CD8-positive, alpha-beta memory T cell (primary cell): ENCODE measurements at places on chromosomes 13 and 19.

DNA sequence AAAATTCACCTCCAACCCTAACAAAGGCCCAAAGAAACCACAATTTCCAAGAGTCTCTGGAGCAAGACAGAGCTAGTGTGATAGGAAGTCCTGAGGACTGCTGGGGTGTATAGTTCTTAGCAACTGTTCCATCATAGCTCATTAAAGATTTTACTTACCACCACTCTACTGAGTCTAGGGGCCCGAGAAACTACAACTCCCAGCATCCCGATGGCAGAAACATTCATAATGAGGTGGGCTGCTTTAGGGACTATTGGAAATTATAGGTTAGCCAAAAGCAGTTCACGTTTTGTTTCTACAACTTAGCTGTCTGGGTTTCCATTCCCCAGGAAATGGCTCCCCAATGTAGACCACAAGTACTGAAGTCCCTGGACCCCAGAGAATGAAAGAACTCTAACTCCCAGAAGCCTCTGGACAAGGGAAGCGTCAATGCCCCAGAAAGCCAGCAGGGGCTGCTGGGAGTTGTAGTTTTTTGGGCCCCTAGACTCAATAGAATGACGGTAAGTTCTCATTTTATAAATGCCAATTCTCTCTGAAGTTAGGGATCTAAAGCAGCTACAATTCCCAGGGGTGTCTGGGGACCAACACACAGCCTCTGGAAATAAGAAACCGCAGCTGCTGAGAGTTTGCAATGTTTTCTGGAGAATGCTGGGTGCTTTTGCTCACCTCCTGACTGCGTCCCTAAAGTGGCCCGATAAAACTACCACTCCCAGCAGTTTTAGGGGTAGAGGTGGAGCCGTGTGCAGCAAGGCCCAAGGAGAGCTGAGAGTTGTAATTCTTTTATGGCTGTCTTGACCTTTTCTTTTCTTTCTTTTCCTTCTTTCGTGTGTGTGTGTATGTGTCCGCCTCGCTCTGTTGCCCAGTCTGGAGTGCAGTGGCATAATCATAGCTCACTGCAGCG is 11.1 kb downstream of the FTL start:
- no peak for DNase-seq

DNA sequence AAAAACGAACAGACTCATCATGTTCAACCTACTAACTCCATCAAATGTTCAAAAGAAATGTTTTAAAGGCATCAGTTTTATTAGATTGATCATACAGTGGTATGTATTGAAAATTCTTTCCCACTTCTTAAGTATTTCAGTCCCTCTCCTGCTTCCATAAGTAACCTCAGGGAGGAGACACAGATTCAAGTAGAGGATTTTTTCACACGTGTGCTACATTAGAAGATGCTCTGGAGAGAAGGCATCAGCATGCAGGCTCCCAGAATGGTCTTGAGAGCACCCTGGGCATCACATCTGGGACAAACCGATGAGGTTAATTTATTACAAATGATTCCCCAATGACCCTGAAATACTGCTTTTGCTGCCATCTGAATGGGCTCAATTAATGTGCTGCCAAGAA is 3.6 kb downstream of the GPR12 start:
- DNase-seq = no peak

DNA sequence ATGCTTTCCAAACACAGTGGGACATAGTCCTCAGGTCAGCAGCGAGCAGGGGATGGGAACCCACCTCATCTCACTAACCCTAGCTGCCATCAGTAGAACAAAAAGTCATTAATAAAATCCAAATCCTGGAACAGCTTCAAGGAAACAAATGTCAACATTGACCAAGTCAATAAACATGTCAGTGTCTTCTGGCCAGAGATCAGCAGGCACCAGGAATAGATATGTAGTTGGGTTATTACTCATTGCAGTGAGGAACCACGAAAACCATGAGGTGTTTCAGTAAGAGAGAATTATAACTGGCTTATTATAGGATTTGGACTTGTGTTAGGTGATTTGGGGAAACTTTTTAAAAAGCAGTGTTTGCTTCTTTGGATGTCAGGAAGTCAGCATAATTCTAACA is 17.1 kb upstream of the CD33 start:
- no peak for DNase-seq

DNA sequence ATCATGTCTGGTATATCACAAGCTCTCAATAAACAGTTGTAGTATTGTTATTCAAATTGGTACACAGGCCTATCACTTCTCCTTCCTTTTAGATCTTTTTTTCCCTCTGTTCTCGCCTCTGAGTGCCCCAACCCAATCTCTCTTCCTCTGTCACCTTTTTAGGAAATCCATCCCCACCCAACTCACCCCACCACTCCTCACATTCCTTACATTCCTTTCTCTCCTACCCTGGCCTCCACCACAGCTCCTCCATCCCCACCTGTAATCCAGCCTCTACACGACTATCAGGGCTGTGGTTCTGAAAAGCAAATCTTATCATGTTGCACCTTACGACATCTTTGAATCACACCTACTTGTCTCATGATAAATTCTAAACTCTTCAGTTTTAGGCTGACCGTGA is 545.4 kb upstream of the GPC6 start:
- DNase-seq = no peak

- no peak for DNase-seq
These were observed 117.8 kb downstream of the NALCN start for GRCh38 chr13:101298517-101298916.

- DNase-seq = no peak
These were observed 5.8 kb downstream of the SLC39A3 start for GRCh38 chr19:2733930-2734588.

DNA sequence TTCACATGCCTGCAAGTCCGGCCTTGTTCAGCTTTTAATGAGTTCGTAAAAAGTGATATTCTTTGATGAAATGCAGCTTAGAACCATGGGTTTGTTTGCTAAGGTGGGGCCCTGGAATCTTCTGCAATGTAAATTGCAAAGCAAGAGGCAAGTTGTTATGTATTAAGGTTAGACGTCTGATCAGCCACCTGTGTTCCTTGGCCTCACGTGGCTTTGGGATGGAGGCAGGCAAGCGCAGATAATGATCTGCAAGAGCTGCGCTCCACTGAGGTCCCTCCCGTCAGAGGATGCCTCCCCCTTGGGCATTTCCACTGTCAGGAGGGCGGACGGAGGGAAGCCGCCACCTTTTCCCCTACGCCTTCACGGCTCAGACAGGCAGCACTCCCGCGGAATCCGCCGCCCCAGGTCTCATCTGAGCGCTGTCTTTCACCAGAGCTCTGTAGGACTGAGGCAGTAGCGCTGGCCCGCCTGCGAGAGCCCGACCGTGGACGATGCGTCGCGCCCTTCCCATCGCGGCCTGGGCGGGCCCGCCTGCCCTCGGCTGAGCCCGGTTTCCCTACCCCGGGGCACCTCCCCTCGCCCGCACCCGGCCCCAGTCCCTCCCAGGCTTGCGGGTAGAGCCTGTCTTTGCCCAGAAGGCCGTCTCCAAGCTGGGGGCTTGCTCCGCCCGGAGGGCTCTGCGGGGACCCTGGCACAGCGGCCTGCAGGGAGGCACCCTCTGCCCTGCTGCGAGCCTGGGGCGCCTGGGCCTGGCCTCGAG is 110.9 kb downstream of the CRYL1 start:
- no peak for DNase-seq

GRCh38 chr13:45333251-45333976 is 7.6 kb downstream of the TPT1 start:
- no peak for DNase-seq

DNA sequence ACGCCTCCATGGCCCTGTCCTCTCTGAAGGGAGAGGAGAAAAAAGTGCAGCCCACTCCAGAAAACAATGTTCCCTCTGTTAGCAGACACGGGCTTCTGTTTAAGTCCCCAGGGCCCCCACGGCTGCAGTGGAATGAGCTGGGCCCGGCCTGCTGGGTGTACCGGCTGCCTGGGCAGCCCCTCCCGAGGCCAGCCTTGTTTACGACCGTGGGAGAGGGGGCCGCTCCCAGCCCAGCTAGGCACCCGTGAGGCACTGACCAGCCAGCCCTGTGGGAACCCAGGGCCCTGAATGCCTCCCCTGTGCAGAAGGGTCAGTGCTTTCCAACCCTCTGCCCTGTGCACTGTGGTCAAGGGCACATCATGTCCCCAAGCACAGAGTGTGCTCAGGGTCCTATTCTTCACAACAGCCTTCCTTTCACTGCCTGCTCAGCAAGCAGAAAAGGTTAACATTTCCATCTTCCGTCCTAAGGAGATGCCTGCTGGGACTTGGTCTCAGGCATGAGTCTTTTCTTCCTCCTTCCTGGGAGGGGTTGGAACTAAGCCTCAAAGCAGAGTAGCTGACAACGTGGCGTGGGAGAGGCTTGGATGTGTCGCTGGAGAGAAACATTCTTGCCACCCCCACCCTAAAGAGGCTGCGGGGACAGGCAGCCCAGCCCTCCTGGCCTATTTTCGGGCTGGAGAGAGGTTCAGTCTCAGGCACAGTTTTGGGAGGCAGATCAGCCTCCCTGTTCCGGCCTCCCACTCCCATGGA is 90.1 kb downstream of the RGCC start:
- no peak for DNase-seq

DNA sequence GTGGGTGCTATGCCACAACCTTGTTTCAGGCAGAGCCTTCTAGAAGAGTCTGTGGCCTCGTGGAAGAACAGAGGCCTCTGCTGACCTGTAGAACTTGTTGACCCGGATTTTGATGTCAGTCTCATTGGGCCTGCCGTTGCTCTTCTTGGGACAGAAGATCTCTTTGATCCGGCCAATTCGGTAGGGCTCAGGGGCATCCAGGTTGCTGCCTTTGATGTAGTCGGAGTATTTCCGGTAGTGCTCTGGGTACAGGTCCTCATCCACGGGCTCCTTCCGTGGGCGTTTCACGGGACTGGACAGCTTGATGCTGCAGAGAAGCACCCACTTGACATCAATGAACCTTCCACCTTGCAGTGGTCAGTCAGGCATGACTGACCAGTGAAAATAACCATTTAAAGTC is 24.0 kb upstream of the EIF3G start:
- no peak for DNase-seq

DNA sequence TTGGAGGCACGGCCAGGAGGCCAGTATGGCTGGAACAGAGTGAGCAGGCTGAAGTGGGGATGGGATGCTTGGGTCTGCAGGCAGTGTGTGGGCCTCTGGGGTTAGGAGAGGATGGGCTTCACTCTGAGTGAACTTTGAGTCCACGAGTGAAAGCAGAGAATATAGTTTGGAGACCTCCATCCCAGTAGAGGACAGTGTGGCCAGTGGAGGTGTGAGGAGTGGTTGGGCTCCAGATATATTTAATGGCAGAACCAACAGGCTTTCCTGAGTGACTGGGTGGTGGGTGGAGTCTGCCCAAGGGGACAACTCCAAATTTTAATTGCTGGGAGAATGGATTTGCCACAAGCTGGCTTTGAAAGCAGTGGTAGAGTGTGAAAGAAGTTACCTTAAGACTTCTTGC is 27.3 kb downstream of the GATAD2A start:
- no peak for DNase-seq

- no peak for DNase-seq
These were observed 88.4 kb downstream of the SACS start for GRCh38 chr13:23344931-23345595.

DNA sequence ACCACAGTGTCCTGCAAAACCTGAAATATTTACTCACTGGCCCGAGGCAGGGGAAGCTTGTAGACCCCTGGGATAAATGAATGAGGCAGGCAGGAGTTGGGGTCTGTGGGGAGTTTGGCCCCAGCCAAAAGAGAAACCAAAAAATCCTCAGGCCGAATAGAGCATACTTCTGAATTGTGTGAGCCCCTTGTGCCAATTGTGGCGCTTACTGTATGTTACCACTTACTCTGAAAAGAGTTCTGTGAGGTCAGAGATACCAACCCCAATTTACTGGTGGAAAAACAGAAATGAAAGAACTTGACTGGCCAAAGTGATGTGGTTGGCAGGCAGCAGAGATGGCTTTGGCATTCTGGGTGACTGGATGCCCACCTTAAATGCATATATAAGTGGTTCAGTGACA is 6.9 kb downstream of the CARM1 start:
- no peak for DNase-seq

DNA sequence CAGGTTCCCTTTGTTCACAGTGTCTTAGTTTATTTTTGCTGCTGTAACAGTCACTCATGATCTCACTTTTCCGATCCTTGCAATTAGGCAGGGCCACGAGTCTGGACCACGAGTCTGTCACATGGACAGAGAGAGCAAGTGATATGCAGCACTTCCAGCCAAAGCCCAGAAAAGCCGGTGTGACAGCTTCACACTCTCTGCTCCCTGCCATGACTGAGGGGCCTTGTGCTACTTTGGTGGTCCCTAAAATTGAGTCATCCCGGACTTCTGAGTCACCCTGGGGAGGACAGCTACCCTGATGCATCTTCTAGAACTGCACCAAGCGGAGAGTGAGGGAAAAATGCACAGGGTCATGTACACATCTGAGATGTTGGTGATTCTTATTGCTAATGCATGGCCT is 179.6 kb downstream of the EFNB2 start:
- no peak for DNase-seq

GRCh38 chr13:84126671-84127171 is 244.4 kb upstream of the SLITRK1 start:
- DNase-seq = no peak

GRCh38 chr13:20227730-20228129 is 4.4 kb downstream of the GJB6 start:
- DNase-seq = no peak

DNA sequence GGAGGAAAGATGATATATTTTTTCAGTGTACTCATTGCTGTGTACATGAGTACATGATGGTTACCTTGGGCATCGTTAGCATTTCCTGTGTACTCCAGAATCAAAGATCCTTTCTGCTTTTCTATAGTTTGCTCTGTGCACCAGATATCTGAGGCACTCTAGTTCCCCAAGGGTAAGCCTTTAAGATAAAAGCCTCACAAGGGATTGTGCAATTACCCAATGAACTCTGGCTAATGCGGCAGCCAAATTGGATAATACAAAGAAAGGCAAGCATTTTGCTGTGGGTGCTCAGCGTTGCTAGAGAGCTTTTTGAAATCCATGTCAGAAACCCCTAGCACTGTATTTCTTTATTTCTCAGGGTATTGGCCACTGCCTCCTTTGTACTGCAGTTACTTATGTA is 2.9 kb downstream of the CYSLTR2 start:
- DNase-seq = no peak

DNA sequence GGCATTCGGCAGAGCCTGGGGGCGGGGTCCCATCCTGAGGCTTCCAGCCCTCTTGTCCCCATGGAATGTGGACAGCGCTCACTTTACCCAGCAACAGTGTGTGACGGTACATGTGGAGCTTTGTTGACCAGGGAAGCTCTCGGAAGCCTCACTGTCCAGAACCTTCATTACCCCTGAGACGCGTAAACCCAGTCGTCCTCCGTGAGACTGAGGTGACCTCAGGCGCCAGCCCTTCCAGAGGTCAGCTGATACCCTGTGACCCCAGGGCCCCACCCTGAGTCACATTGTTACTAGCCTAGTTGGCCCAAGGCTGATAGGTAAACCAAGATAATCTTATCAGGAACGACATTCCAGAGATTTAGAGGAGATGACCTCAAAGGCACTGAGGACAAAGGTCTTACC is 10.2 kb upstream of the TMEM160 start:
- no peak for DNase-seq

GRCh38 chr13:111139873-111140561 is 24.9 kb downstream of the ARHGEF7 start:
- no peak for DNase-seq

- no peak for DNase-seq
These were observed 460.3 kb downstream of the KCTD12 start for GRCh38 chr13:76425935-76426334.
